ENCODE measurements at places on chromosomes 3 and 15.

DNA sequence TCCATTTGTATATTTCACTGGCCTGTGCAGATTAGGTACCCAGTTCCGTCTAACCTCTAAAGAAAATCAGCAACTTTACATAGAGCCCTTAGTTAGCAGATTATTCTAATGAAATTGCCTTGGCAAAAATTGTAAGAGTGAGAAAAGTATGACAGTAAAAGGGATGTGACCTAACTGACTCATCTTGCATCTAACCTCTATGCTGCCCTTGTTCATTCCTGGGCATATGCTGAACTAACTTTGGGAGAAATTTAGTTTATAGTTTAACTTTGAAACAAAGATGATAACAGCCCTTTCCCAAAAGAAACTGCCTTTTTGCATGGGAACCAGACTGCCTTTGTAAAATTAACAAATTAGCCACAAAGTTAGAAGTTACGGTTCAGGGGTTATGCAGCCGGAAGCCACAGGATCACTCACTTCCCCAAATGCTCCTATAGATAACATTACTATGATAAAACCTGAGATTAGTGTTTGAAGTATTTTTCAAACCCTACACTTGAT, 839.8 kb upstream of the ALCAM start:
- no peak overlapping the region for H3K4me3 ChIP-seq
- H3K27me3 ChIP-seq, result no peaks in the 10 kb centered on the region
- no peaks in the 10 kb centered on the region for H3K4me1 ChIP-seq
- no peak overlapping the region for H3K27ac ChIP-seq
- no peaks in the 10 kb centered on the region for H3K36me3 ChIP-seq

DNA sequence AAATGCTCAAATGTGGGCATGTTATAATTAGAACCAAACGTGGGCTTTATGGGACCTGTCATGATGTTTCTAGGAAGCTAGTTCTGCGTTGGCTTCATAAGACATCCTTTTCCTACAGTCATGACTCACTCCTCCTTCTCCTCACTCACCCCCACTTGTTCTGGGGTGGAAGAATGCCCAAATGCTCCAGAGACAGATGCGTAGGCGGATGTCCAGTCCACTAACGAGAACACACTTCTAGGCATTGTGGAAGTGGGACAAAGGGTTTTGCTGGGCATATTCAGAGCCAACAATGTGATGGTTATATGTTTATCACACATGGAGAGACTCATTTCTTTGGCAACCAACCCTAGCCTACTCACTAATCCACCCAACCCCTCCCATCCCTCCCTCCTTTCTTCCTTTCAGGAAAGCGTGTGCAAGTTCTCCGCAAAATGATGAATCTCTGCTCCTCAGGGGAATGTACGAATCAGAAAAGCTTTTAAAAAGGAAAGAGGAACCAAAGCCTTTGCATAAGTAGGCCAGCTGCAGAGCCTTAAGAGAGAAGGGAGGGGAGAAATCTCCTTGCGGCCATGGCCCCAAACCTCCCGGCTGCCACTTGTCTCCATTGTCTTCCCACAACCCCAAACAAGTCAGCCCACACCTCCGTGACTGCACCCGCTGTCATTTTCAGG, 123.0 kb upstream of the SPRED1 start:
- H3K4me1 ChIP-seq, result peaks cover 4% of the 10 kb centered on the region
- no peaks in the 10 kb centered on the region for H3K27me3 ChIP-seq
- H3K36me3 ChIP-seq, result no peaks in the 10 kb centered on the region
- peak; percentile 66 for DNase-seq
- peak overlapping the region; percentile 13 for H3K4me3 ChIP-seq
- H3K27ac ChIP-seq, result peak overlapping the region; percentile 62

DNA sequence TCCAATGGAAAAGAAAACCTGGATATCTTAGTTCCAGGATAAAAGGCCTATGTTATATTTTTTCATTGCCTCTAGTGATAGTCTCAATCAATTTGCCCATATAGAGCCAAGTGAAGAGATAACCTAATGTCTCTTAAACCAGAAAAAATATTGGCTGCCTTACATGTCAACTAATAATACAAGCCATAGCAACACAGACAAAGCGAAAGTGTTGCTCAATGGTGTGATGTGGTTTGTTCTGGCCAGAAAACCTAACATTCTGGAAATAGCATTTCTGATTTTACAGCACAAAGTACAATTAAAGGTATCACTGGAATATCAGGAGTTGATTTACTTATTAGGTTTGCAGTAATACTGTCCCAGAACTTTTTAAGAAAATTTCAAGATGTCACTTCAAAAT, 101.5 kb downstream of the ATP8B4 start:
- DNase-seq, result no peak
- no peaks in the 10 kb centered on the region for H3K36me3 ChIP-seq
- H3K4me3 ChIP-seq, result no peak overlapping the region
- H3K27ac ChIP-seq, result no peak overlapping the region

GRCh38 chr3:16770792-16771191, 114.0 kb upstream of the PLCL2 start:
- no peak for DNase-seq
- no peaks in the 10 kb centered on the region for H3K27me3 ChIP-seq
- H3K4me1 ChIP-seq, result peaks cover 33% of the 10 kb centered on the region
- peak overlapping the region; percentile 71 for H3K27ac ChIP-seq

GRCh38 chr3:44184319-44184953, 57.2 kb upstream of the TOPAZ1 start:
- no peaks in the 10 kb centered on the region for H3K27me3 ChIP-seq
- H3K4me3 ChIP-seq, result peak overlapping the region; percentile 51
- H3K36me3 ChIP-seq, result no peaks in the 10 kb centered on the region
- DNase-seq, result no peak

DNA sequence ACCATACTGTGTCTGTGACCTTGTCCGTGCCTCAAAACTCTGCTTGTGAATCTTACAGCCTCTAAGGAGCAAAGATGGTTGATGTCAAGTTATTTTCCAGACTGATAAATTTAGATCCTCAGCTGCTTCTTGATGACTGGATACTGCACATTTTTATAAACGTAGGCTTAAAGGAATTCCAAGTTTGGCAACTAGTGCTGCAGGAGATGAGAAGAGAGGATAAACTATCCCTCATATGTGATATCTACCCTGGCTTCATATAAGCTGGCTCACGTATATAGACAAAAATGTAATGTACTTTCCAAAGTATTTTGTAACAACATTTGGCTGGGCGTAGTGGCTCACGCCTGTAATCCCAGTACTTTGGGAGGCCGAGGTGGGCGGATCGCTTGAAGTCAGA, 89.6 kb downstream of the GMPS start:
- no peak overlapping the region for H3K4me3 ChIP-seq
- H3K27ac ChIP-seq, result no peak overlapping the region
- no peaks in the 10 kb centered on the region for H3K27me3 ChIP-seq
- no peak for DNase-seq
- no peaks in the 10 kb centered on the region for H3K36me3 ChIP-seq

DNA sequence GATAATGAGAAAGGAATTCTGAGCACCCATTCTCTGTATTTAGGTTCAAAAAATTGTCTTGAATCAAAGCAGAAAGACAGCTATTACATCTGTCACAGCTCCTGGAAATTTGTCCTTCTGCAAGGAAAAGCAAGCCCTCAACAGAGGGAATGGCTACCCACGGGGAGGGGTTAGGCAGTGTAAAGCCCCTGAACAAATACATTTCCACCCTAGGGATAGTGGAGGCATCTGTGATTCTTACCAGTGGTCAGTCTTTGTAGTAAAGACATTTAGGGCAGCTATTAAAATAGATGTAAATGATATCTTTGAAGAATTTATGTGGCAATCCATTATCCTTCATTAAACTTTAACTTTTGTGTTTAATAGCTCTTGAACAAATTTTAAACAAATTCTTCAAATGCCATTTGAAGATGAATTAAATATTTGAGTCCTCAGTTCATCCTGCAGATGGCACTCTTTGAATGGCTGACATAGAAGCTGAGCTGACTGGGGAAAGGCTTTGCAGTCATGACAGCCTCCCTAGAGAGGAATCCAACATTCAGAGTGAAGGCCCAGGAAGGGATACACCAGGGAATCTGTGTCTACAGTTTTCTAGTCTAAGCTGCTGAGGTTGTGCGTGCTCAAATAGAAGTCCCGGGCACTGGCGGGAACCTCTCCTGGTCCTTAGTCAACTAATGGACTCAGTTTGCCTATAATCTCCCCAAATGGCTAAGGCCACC, 359.7 kb upstream of the ROPN1 start:
- H3K36me3 ChIP-seq, result no peaks in the 10 kb centered on the region
- DNase-seq, result no peak
- H3K4me1 ChIP-seq, result no peaks in the 10 kb centered on the region
- H3K27ac ChIP-seq, result no peak overlapping the region

- no peaks in the 10 kb centered on the region for H3K27me3 ChIP-seq
- no peak overlapping the region for H3K27ac ChIP-seq
- DNase-seq, result peak; percentile 63
- no peaks in the 10 kb centered on the region for H3K4me1 ChIP-seq
- no peak overlapping the region for H3K4me3 ChIP-seq
- no peaks in the 10 kb centered on the region for H3K36me3 ChIP-seq
These were observed 42.9 kb downstream of the CCR3 start for GRCh38 chr3:46284981-46285683.

DNA sequence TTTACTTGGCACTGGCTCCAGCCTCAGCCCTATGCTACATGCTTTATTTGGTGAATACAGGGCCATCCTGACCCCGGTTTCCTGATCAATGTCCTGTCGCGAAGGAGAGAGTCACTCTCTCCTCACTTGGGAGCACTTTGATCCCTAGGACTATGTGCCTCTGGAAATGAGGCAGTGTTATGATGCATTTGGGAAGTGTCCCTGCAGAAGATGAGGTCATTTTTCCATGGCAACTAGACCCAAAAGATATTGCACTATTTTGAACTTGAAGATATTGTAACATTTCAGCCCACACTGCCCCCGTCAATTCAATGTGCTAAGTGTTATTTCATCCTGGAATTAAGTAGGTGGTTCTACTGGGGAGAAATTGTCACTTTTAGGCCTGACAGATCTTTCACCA, 68.0 kb downstream of the LRRK1 start:
- H3K4me1 ChIP-seq, result no peaks in the 10 kb centered on the region
- DNase-seq, result no peak
- no peak overlapping the region for H3K27ac ChIP-seq

GRCh38 chr3:50374363-50375257, 15.3 kb upstream of the TMEM115 start:
- no peaks in the 10 kb centered on the region for H3K4me1 ChIP-seq
- H3K36me3 ChIP-seq, result no peaks in the 10 kb centered on the region
- no peaks in the 10 kb centered on the region for H3K27me3 ChIP-seq
- H3K27ac ChIP-seq, result no peak overlapping the region
- no peak for DNase-seq

- DNase-seq, result no peak
- no peak overlapping the region for H3K4me3 ChIP-seq
- no peaks in the 10 kb centered on the region for H3K27me3 ChIP-seq
- no peaks in the 10 kb centered on the region for H3K4me1 ChIP-seq
These were observed 153.6 kb downstream of the TMEM108 start for GRCh38 chr3:133191818-133192217.

GRCh38 chr3:56787258-56787775, 14.4 kb downstream of the ARHGEF3 start:
- H3K36me3 ChIP-seq, result no peaks in the 10 kb centered on the region
- H3K27me3 ChIP-seq, result no peaks in the 10 kb centered on the region
- peak overlapping the region; percentile 78 for H3K27ac ChIP-seq
- peaks cover 64% of the 10 kb centered on the region for H3K4me1 ChIP-seq
- DNase-seq, result no peak

DNA sequence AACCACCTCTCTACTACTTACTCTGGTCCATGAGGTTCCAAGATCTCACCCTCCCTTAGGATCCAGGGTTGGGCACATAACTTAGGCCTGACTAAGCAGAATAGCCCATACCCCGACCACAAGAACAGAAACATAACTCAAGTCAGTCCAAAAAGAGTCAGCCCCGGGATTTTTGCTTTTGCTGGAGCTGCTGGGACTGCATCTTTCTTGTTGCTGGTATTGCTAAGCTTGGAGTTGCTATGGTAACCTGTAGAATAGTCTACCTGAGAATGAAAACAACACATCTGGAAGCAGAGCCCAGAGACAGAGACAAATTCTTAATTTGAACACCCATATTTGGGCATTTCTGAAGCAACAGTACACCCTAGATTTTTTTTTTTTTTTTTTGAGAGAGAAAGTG, 6.5 kb downstream of the RUBCN start:
- no peaks in the 10 kb centered on the region for H3K27me3 ChIP-seq
- no peak overlapping the region for H3K4me3 ChIP-seq
- no peak for DNase-seq
- H3K27ac ChIP-seq, result no peak overlapping the region
- peaks cover 5% of the 10 kb centered on the region for H3K4me1 ChIP-seq

GRCh38 chr3:176512037-176512436, 685.2 kb downstream of the TBL1XR1 start:
- H3K4me3 ChIP-seq, result no peak overlapping the region
- no peaks in the 10 kb centered on the region for H3K4me1 ChIP-seq
- DNase-seq, result no peak
- no peak overlapping the region for H3K27ac ChIP-seq
- H3K36me3 ChIP-seq, result no peaks in the 10 kb centered on the region
- H3K27me3 ChIP-seq, result no peaks in the 10 kb centered on the region

DNA sequence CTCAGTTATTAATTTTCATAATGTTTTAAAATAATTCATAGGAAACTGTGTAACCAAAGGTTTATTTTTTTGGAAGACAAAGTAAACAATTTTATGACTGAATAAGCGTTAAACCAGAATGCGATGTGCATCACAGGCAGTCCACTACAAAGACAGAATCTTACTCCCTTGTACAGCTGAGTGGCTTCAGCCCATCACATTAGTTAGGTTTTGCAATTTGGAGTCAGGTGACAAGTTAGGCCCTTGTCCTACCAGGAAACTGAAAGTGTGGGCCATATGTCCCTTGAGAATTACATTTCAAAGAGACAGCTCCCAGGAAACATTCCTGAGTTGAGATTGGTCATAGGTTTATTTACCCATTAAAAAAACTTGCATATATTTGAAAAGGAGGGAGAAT, 156.3 kb downstream of the MEX3B start:
- no peak overlapping the region for H3K4me3 ChIP-seq
- H3K27ac ChIP-seq, result no peak overlapping the region
- H3K36me3 ChIP-seq, result no peaks in the 10 kb centered on the region
- H3K27me3 ChIP-seq, result no peaks in the 10 kb centered on the region
- DNase-seq, result no peak

DNA sequence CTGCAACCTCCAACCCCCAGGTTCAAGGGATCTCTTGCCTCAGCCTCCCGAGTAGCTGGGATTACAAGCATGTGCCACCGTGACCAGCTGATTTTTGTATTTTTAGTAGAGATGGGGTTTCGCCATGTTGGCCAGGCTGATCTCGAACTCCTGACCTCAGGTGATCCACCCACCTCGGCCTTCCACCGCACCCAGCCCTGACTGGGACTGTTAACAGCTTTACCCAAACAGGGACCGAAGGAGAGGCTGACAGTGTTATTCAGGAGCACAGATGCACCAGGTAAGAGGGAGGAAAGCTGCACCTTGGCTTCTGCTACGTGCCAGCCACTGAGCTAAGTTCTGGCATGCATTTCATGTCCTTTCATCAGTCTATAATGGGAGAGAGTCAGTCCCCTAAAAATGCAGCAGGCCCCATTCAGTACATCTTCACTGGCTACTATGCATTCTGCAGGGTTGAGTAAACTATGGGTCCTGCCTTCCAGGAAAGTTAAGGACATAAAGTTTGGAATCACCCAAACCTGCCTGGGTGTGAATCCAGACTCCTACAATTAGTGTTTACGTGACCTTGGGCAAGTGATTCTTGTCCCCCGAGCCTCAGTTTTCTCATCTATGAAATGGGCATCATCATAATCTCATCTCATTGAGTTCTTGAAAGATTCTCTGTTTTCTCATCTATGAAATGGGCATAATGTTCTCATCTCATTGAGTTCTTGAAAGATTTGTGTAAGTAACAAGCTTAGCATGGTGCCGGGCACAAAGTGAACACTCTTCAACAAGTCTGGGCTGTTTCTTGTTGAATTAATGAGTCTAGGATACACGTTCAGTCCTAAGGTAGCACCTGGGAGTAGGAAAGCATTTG, 82.2 kb downstream of the CPN2 start:
- H3K4me3 ChIP-seq, result no peak overlapping the region
- no peak overlapping the region for H3K27ac ChIP-seq
- H3K36me3 ChIP-seq, result no peaks in the 10 kb centered on the region
- peaks cover 35% of the 10 kb centered on the region for H3K4me1 ChIP-seq

Data from psoas muscle (tissue), 8 donors.